Karpas-422 (cell line): ENCODE measurements at places on chromosomes 4 and X. TPM values are rescaled to one million over a fixed set of nuclear protein-coding genes. Genes with fewer than 3 reads are reported as not detected.

DSPP gene
- not detected in 2 replicates for total RNA-seq

DNA sequence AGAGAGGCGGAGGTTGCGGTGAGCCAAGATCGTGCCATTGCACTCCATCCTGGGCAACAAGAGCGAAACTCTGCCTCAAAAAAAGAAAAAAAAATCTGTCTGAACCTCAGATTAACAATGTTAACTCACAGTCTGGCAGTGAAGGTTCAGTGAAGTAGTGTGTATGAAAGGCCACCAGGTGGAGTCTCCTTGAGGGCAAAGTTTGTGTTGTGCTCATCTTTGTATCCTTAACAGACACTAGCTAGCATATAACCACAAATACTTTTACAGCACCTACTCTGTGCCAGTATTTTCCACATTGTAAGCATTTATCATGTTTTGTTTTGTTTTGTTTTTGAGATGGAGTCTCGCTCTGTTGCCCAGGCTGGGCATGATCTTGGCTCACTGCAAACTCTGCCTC lies 46.0 kb upstream of the MGST2 start:
- H3K27ac ChIP-seq, result no peak overlapping the region
- DNase-seq, result peak; percentile 74
- H3K4me1 ChIP-seq, result no peaks in the 10 kb centered on the region
- H3K36me3 ChIP-seq, result no peaks in the 10 kb centered on the region

TMPRSS11D gene
- total RNA-seq, result not detected in 2 replicates

DNA sequence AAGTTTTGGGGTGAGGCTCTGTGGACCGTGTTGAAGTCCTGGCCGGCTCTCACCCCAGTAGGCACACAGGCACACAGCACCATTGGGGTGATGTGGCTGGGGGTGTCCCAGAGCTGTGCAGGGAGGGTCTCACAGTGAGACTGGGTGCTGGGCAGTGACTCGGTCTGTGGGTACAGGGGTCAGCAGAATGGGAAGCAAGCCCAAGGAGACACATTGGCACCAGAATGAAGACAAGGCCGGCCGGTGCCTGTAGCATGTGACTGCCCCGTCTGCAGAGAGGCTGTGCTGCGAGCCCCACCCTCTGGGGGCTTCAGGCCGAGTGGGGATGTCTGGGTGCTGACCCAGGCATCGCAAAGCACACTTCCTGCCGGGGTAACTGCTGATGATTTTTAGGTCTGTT lies 5.2 kb downstream of the MAEA start:
- no peak overlapping the region for H3K27ac ChIP-seq
- H3K27me3 ChIP-seq, result no peaks in the 10 kb centered on the region
- peaks cover 8% of the 10 kb centered on the region for H3K36me3 ChIP-seq
- H3K4me1 ChIP-seq, result peaks cover 34% of the 10 kb centered on the region

DNA sequence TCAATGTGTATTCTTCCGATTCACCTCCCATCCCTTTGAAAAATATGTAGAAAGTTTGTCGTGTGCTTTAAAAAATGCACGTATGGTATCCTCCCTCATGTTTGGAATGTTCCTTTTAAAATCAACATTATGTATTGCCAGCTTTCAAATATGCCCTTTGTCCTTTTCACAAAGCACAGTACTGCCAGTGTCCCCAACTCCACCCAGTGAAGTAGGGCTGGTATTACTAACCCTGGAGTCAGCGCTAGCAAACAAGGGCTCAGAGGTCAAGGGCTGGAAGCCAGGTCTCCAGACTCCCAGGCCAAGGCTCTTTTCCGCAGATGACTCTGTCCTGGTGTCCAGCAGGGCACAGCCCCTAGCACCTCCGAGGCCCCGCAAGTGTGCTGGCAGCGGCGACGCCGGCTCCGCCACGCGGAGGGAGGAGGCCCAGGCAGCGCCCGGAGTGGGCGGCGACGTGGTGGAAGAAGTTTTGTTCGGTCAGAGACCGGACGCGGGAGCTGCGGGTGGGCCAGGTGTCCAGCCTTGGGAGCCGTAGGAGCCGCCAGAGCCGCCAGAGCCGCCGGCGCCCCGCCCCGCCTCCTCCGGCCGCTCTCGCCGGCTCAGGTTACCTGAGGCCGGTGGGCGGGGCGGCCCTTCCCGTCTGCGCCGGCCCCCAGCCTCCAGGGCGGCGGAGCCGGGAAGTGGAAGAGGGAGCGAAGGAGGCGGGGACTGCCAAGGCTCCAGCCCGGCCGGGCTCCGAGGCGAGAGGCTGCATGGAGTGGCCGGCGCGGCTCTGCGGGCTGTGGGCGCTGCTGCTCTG lies at the start of gene IL13RA1:
Gene IL13RA1, plus strand, starts transcription at position 720 of the 799 bp plus-strand sequence. Its CDS starts 33 bp downstream, at position 753.
- H3K4me3 ChIP-seq, result peak within 1 kb of the TSS; percentile 68
- peaks cover 7% of the 10 kb centered on the region for H3K4me1 ChIP-seq
- no peaks in the 10 kb centered on the region for H3K27me3 ChIP-seq
- no peaks in the 10 kb centered on the region for H3K36me3 ChIP-seq
- no peak within 1 kb of the TSS for H3K27ac ChIP-seq

- H3K36me3 ChIP-seq, result no peaks in the 10 kb centered on the region
- H3K4me3 ChIP-seq, result no peak overlapping the region
- no peaks in the 10 kb centered on the region for H3K4me1 ChIP-seq
- peak; percentile 14 for DNase-seq
- no peaks in the 10 kb centered on the region for H3K27me3 ChIP-seq
These were observed 55.3 kb downstream of the TMPRSS11F start for GRCh38 chr4:68074397-68074796.
